ENCODE measurements at places on chromosomes 13 and 19. TPM values are rescaled to one million over a fixed set of nuclear protein-coding genes. Genes with fewer than 3 reads are reported as not detected.
A peak's percentile ranks its signal among the peaks of the same experiment; 100 is the strongest.

DNA sequence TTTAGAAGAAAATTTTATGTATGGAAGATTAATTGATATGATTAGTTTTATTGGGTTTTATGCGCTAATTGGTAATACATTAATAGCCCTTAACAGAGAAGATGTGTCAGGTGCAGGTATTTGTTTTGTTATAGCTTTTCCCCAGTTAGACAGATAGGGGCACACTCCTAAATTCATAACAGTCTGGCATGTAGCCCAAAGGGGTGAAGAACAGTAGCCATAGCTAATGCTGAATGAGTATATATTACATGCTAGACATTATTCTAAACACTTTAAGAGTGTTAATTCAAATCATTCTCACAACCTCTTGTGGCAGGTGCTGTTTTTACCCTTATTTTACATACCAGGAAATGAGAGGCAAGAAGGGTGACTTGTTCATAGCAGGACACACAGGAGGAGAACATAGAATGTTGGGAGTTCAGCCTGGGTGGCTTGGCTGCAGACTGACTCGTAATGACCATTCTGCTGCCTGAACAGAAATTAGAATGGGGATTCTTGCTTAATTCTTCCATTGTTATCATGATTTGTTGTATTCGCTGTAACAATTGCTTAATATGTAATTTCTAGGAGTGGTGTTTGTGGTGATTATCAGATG, 20.1 kb downstream of the PCCA start:
- peaks cover 4% of the 10 kb centered on the region for H3K36me3 ChIP-seq
- no peak for DNase-seq
- H3K27me3 ChIP-seq = no peaks in the 10 kb centered on the region
- no peak overlapping the region for H3K4me3 ChIP-seq
- H3K27ac ChIP-seq = no peak overlapping the region
- no peaks in the 10 kb centered on the region for H3K4me1 ChIP-seq

GRCh38 chr13:69704311-69704710, 403.3 kb upstream of the ATXN8OS start:
- no peaks in the 10 kb centered on the region for H3K4me1 ChIP-seq
- H3K27ac ChIP-seq = no peak overlapping the region
- H3K27me3 ChIP-seq = no peaks in the 10 kb centered on the region
- DNase-seq = no peak
- H3K36me3 ChIP-seq = no peaks in the 10 kb centered on the region

The SH2D3A gene
- total RNA-seq = 7.1 TPM

GRCh38 chr19:33413426-33413725, 39.9 kb downstream of the CEBPG start:
- no peaks in the 10 kb centered on the region for H3K4me1 ChIP-seq
- H3K36me3 ChIP-seq = no peaks in the 10 kb centered on the region
- H3K27ac ChIP-seq = no peak overlapping the region
- no peaks in the 10 kb centered on the region for H3K27me3 ChIP-seq
- H3K4me3 ChIP-seq = no peak overlapping the region
- DNase-seq = no peak

The THOP1 gene
- 31.3 TPM for total RNA-seq

- peaks cover 3% of the 10 kb centered on the region for H3K36me3 ChIP-seq
- no peak overlapping the region for H3K4me3 ChIP-seq
- no peaks in the 10 kb centered on the region for H3K27me3 ChIP-seq
- no peaks in the 10 kb centered on the region for H3K4me1 ChIP-seq
These were observed 8.4 kb downstream of the LRFN3 start for GRCh38 chr19:35944556-35944955.

GRCh38 chr13:33262997-33263396, 22.6 kb downstream of the STARD13 start:
- H3K27me3 ChIP-seq = no peaks in the 10 kb centered on the region
- DNase-seq = no peak
- H3K27ac ChIP-seq = no peak overlapping the region

GRCh38 chr13:30119476-30119875, 187.9 kb downstream of the KATNAL1 start:
- H3K4me1 ChIP-seq = peaks cover 5% of the 10 kb centered on the region
- H3K27me3 ChIP-seq = no peaks in the 10 kb centered on the region
- H3K27ac ChIP-seq = no peak overlapping the region
- H3K4me3 ChIP-seq = peak overlapping the region; percentile 32
